Activated naive CD8-positive, alpha-beta T cell treated with anti-CD3 and anti-CD28 coated beads, Interleukin-2, amount 50 U/mL, for 16 hours (primary cell): ENCODE measurements at places on chromosomes 6 and 20.

DNA sequence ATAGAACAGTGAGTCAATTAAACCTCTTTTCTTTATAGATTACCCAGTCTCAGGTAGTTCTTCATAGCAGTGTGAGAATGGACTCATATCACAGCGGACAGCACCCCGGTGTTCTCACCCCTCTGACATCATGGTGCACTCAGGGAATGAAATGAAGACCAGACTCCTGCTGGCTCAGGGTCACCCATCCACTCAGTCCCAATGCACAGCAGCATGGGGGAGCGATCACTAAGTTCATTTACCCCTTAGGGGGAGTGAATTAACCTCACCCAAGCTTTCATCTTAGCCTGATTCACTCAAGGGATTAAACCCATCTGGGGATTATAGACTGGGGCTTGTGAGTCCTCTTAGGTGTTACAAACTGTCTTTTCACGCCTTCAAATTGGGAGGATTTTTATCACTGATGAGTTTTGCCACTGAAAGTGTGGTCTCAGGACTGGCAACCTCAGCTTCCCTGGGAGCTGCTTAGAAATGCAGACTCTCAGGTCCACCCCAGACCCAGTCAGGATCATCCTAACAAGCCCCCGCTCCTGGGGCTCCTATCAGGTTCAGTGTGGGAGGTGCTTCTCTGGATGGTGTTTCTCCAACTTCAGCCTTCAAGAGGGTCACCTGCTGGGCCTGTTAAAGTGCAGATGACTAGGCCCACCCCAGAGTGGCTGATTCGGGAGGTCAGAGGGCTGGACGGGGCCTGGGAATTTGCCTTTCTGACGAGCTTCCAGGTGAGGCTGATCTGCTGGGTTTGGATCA, 44.3 kb upstream of the FRMD1 start:
- DNase-seq = no peak

DNA sequence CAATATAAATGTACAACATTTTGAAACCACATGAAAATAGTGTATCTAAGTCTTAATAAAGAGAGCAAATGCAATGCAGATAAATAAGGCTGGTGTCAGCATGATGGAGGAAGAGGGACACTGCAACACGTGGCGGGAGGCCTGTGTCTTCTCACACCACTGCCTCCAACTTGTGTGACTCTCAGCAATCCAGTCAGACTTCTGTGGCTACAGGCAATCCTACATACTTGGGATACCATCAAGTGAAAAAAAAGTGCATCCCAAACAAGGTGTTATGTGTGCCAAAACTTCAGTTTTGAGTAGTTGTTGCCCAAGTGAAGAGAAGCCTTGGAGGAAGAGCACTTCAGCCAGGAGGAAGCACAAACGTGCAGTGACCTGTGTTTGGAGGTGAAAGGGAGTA, 68.6 kb downstream of the PKIB start:
- DNase-seq = no peak

DNA sequence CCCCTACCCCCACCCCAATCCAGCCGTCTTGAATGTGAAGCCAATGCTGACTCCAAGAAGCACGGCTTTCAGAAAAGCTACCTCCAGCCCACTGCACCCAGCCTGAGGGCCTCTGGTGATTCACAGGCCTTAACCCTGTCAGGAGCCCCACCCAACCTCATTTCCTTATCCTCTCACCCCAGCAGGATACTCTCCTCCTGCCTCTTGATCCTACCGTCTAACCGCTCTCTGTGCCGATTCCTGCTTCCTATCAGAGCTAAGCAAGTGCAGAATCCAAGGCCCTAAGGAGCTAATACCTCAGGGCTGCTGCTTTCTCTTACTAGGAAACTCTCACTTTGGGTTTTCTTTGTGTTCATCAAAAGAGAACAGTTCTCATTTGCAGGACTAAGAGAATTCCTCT, 47.2 kb downstream of the TRERF1 start:
- no peak for DNase-seq

DNA sequence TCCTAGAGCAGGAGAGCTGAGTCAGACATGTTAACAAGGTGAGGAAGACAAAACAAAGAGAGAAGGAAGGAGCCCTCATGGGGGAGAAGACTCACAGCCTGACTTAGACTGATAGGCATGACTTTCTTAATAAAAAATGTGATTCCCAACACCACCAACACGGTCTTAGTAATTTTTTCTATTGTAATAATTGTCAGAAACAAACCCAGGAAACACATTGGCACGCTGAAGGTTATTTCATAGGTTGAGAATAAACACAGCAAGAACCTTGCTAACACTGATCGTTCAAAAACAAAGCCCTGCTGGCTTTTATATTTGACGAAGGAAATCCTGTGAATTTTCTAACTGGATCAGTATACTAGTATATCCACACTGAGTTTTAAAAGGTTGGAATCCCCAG, 286.8 kb downstream of the HACE1 start:
- no peak for DNase-seq
